ENCODE measurements at places on chromosomes 6 and 20.

- no peak for DNase-seq
These were observed 54.9 kb upstream of the OLIG3 start for GRCh38 chr6:137549106-137549505.

DNA sequence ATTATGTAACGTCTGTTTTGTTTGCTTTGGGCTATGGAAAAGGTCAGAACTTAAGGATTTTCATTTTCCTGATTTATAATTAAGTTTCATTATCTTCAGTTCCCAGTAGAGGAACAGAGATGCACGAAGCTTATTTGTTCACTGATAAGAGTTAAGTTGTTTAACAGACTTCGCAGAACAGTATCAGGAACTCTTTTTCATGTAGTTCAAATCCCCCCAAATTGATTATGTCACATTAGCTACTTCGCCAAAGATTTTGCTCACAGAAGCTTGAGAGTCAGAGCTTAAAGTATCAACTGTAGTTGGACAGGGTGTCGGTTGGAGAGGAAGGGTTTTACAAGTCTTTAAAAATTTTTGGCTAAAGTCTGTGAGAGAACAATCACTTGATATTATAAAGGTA, 43.4 kb downstream of the ZHX3 start:
- DNase-seq: no peak

DNA sequence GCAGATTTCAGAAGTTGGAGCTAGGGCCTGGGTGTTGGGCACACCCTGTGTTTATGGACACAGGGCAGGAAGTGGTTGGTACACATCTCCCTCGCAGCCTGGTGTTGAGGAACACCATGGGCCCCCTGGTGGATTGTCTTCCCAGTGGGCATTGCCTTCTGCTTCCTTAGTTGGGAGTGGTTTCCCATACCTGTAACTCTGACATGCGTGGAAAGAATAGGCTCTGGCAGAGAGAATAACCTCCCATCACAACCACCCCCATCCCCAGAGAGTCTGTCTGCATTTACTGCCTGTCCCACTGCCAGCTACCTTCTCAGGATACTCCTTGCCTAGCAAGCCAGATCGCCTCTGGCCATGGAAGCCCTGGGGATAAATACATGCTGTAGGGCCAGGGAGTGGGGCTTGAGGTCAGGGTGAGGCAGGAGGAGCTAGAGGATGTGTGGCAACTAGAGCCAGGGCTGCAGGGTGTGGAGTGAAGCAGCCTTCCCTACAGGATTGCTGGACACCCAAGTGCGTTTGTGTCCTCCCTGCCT, 14.7 kb downstream of the LRRC73 start:
- DNase-seq: no peak

- no peak for DNase-seq
These were observed 417.6 kb downstream of the GRIK2 start for GRCh38 chr6:101811108-101811507.

- no peak for DNase-seq
These were observed 293.2 kb downstream of the NRN1 start for GRCh38 chr6:5713519-5713918.

GRCh38 chr6:151288712-151289398, 49.1 kb downstream of the AKAP12 start:
- no peak for DNase-seq

- DNase-seq: no peak
These were observed 231.5 kb upstream of the SUPT3H start for GRCh38 chr6:45609141-45609638.

- no peak for DNase-seq
These were observed at the start of gene RNF39 for GRCh38 chr6:30075094-30075789. Gene RNF39, minus strand, starts transcription at chr6:30075769. Its CDS starts 184 bp downstream, at chr6:30075585.
